ENCODE measurements at places on chromosomes 1 and 21.

DNA sequence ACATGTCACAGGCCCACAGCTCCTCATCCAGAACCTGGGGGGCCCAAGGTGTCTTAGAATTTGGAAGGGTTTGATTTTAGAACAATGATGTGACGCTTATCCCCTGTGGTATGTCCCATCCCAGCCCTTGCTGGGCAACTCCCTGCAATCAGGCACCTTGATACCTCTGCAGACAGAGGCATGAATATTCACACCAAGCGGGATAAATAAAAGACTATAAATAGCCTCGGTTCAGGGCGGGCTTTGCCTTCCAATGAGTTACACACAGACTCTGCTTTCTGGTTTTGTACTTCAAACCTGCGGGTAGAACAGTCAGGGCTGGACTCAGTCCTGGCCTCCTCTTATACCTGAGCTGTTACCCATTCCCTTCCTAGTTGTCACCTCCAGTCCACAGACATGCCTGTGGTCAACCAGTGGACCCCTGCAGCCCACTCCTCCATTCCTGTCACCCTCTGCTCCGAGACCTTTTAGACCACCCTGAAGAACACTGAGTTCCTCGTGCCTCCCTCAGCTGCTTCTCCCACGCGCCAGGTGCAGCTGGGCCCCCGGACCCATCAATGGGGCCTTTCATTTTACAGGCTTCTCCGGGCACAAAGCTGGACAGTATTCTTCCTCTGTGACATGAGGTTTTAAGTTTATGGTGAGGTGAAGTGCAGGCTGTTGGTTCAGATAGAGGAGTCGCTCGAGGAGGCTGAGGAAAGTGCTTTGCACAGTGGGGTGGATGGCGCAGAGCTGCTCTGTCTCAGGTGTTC lies 120.1 kb upstream of the TNR start:
- no peak for DNase-seq

DNA sequence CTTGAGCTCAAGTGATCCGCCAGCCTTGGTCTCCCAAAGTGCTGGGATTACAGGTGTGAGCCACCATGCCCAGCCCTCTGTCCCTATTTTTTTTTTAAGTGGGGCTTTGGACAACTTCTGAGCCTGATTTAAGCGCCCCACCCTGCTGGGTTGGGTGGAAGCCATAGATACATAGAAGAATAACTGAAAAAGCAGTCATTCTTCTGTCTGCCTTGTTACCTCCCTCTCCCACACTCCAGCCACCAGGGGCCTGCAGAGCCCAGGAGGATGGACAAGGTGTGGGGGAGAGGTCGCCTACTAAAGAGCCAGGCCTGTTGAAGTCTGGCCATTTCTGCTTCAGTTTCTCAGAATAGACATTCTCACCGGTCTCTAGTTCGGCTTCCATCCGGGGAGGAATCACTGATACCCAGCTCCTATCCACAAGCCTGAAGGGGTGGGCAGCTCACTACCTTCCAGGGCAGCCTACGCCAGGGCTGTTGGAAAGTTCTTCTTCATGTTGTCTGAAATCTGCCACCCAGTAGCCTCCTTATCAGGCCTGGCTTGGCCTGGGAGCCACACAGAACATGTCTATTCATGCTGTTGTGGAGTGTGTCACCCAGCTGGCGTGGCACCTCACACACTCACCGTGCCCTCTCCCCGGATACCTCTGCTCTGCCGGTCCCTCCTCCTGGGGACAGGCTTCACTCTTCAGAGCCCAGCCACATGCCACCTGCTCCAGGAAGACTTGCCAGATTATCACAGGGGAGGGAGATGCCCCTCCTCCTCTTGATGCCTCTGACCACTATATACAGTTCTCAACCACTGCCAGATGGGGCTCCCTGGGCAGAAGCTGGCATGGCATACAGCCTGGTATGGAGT lies 27.7 kb downstream of the KNCN start:
- DNase-seq, result no peak

- DNase-seq, result no peak
Measured at GRCh38 chr1:243926803-243927245, 76.8 kb upstream of the AKT3 start.

GRCh38 chr1:174797398-174797797 lies 202.3 kb upstream of the CACYBP start:
- no peak for DNase-seq

- DNase-seq, result no peak
Measured at GRCh38 chr1:202266061-202266765, 72.6 kb downstream of the LGR6 start.
